ENCODE measurements at places on chromosomes 13 and 19.

DNA sequence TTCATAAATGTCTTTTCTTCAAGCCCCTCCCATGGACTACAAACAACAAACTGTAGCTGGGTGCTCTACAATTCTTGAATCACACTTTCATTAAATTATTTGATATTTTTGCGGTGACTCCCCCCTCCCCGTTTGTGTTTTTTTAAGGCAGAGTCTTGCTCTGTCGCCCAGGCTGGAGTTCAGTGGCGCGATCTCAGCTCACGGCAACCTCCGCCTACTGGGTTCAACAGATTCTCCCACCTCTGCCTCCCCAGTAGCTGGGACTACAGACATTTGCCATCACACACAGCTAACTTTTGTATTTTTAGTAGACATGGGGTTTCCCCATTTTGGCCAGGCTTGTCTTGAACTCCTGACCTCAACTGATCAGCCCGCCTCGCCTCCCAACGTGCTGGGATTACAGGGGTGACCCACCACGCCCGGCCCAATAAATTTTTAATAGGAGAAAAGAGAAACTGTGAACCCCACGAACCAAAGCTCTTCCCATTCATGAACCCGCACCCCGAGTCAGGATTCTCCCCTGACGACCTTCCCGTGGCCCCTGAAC, 703 bp downstream of the ZNF506 start:
- no peak for DNase-seq

DNA sequence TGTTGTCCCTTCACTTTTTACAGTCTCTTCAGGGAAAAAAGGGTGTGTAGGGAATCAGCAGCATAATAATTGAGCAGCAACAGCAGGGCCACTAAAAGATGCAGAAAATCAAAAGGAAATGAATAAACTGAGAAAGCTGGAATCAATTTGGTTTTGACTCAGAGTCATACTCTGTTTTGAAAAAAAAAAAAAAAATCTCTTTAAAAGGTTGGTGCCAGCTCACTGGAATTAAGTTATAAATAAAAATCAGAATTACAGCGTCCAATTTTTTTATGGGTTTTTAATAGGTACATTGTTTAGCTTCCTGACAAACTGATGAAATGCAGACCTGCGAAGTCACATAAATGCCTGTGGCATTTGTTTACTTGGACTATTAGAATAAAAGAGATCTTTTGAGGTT, 231.9 kb downstream of the COG6 start:
- DNase-seq: no peak

GRCh38 chr19:10583036-10583776, 3.9 kb downstream of the AP1M2 start:
- DNase-seq: no peak

DNA sequence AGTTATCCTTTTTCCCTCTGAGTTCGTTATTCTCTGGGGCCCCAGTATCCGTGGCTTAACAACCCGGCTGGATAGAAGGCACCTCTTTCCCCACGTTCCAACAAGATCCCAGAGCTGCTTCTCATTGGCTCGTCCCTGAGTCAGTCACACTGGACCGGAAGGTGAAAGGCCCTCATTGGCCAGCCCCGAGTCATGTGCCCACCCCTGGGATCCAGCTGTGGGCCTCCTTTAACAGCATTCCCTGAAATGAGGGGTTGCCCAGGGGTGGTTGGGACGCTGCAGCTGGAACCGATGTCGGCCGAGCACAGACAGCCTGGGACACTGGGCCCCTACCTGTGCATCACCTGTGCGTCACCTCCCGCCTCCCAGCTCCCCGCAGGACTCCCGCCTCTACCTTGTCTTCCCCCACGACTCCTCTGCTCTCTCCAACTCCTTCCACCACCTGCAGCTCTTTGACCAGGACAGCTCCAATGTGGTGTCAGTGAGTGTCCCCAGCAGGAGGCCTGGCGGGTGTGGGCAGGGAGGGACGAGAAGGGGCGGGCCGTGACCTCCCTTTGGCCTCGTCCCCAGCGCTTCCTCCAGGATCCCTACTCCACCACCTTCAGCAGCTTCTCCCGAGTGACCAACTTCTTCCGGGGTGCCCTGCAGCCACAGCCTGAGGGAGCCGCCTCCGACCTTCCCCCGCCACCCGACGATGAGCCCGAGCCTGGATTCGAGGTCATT, 4.3 kb downstream of the TBC1D17 start:
- no peak for DNase-seq

Data from NCI-H187 (cell line).